Cerebellar cortex (tissue), 1 donor: ENCODE measurements at places on chromosomes 2 and 18.

DNA sequence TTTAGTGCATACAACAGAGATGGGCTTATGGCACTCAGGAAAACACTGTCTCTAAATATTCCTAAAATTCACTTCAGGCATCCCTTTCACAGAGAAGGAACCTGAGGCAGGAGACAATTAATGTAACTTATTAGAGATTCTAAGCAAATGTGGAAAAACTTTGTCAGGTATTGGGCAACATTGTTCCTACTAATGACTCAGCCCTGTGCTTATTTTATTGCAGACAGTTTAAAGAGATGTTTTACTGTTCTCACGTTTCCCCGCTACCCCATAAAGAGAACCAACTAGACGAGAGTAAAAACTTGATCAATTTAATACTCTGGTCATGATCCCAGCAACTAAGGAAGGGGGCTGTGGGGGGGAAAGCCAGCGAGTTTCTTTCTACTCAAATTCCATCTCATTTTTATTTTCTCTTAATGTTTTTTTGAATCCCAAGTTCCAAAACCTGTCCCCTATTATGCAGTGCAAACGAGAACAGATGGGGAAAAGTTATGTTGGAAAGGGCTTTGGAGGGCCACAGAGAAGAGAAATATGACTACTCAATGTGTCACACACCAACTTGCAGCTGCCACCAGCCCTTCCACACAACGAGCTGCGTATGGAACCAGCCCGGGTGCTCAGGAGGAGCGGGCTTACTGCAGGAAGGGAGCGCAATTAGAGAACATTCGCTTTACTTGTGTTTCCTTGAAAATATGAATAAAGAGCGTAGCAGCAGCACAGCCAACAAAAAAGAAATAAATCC is 18.7 kb upstream of the ACVR1 start:
- DNase-seq: no peak

GRCh38 chr2:202032846-202033316 is 774 bp upstream of the FZD7 start:
- no peak for DNase-seq

GRCh38 chr2:71944806-71945602 is 202.7 kb downstream of the CYP26B1 start:
- no peak for DNase-seq

DNA sequence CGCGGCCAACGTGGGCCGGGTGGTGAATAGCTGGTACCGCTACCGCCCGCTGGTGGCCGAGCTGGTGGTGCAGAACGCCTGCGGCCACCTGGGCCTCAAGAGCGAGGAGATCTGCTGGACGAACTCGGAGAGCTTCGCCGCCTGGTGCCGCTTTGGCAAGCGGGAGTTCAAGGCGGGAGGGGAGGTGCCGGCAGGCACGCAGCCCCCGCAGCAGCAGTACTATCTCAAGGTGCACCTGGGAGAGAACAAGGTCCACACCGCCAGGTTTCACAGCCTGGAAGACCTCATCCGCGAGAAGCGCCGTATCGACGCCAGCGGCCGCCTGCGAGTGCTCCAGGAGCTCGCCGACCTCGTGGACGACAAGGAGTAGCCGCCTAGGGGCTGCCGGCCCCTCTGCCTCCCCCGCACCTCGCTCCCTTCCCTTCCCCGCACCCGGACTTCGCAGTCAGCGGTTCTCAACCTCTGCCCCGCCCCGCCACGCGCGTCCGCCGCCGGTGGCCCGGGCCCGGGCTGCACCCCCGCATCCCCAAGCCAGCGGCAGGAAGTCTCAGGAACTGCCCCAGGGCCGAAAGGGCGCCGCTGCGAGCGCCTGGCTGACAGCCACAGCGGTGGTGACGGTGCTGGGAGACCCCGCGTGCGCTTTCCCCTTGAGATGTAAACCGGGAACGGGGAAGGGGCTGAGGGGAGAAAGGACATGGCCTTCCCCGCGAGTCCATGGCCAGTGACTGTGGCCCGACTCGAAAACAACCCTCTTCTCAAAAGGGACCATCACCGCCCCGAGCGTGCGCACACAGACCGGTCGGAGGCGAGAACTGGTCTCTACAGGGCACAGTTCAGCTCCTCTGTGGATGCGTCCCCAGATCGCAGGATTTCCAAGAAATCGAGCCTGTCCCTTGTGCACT is 2.2 kb downstream of the LRATD1 start:
- peak; percentile 8 for DNase-seq

- no peak for DNase-seq
Measured at GRCh38 chr2:149544692-149545091, 42.9 kb downstream of the MMADHC start.

DNA sequence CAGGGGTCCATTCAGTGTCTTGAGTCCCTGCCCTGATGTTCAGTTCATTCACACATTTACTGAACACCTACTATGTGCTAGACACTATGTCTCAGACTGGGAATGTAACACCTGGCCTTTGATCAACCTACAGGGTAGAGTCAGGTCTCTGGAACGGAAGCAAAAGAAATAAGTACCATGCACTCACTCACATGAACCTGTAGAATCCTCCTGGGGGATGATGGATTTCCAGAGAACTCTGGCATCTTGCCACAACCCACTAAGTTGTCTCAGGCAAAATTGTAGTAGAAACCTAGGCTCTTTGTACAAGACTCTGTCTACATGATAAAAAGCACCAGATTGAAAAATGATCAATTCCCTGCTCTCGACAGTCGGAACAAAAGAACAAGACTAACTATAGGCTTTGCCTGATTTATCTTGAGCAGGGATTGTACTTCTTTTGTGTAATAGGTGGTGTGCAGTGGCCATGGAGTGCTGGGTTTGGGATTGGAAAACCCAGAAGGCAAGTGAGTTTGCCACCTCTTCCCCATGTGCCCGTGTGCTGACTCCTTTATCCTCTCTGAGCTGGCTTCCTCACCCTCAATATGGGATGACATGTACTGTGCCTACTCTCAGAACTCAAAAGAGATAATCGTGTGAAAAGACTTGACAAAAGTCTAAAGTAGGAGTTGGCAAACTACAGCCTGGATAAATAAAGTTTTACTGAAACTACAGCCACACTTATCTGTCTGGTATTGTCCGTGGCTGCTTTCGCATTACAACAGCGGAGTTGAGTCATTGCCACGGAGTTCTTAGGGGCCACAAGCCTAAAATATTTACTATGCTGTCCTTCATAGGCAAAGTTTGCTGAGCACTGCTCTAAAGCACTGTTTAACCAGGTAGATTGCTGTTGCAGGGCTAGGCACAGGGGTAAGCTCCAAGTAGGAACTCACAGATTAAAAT is 4.4 kb downstream of the CAPN14 start:
- DNase-seq: no peak

DNA sequence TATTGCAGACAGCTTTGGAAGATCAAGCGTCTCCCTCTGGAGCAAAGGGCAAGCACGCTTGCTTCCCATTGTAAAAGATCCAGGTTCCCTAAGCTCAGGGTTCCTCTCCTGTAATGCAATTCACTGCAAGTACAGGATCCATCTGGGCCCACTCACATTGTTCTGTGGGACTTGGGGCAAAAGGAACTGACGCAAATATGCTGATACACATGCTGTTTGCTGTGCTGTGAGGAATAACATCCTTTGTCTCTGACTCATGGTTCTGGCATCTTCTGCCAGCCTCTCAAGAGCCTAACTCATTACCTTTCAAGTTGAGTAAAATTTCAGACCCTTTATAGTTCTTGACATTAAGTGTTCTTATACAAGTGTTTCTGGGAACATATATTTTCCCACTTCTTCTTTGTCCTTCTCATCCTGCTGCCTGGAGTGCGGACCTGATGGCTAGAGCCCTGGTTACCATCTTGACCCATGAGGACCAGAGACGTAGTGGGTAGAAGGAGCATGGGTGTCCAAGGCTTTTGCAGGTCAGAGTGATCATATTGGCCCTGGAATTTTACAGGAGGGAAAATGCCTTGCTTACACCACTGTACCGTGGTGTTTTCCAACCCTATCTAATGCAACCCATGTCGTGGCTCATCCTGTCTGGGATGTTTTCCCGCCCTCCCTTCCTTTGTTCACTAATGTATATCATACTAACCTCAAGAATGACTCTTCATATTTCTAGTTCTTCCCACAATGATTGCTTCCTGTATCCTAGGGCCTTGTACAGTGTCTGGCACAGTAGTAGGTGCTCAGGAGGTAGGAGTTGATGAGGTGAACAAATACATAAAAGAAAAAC is 145.7 kb upstream of the GLI2 start:
- DNase-seq: no peak

DNA sequence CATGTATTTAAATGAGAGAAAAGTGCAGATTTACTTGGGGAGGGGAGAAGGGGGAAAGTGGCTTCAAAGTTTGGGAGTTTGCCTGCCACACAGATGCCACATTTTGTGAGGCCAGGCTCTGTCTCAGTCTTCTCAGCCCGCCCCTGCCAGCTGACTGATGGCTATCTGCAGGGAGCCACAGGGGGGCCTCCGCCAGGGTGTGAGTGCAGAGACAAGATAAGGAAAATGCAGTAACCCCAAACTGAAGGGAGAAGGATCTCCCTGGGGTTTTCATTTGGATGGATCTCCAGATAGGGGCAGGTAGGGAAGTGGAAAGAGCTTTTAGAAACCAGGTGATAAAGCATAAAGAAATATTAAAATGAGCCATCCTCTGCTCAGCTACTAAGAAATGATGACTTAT is 128.8 kb downstream of the ZNF521 start:
- no peak for DNase-seq

DNA sequence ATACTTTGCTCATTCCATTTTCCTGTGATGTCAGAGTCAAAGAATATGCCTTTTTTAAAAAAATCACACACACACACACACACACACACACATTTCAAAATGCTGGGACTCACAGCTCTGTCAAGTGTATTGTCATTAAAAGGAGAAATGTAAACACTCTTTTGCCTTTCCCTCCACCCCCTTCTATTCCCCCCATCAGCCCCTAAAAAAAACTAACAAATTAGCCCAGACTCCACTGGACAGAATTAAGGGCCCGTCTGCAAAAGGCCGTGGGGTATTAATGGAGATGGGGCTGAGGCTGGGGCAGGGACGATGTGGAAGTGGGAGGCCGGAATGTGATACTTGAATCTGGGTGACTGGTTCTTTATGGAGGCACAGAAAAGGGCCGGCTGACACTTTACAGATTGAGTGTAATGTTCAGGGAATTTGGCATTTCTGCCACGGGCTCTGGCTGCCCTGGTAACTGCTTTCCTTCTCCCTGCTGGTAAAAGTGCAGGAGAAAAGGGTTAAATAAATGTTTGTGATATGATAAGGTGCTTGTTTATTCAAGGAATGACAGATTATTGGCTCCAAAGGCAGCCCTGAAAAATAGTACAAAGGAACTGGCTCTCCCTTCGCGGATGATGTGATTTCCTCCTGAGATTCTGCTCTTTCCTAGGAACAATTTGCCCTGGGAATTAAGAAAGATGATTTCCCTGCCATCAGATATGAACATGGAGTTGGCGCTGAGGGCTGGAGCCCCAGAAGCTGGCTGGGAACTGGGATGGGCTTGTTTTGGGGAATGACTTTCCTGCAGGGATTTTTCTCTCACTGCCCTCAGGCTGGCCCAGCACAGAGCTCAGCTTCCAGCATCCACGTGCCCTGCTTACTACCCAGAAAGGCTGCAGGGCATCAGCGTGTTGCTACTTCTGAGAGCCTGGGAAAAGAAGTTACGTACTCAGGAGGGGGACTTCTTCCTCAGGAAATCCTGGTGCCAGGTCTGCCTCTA is 52.8 kb upstream of the CTAGE1 start:
- no peak for DNase-seq

GRCh38 chr2:54725343-54726099 is 2.1 kb downstream of the EML6 start:
- DNase-seq: peak; percentile 58

DNA sequence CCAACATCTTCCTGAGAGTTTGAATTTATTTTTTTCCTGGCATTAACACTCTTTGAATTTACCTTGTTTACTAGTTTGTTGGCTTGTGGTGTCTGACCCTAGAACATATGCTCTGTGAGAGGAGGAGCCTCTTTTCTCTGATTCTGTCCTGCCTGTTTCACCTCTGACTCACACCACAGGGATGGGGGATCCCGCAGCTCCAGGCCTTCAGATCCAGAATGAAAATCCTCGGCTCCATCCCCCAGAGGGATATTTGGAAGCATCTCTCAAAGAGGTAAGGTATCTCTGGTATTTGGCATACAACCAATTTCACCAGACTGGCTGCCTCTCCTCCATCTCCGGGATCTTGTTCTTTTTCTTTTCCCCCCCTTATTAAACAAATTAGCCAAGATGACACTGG is 104.7 kb downstream of the GPR39 start:
- no peak for DNase-seq

GRCh38 chr2:32901313-32901712 is 45.4 kb upstream of the LTBP1 start:
- no peak for DNase-seq

DNA sequence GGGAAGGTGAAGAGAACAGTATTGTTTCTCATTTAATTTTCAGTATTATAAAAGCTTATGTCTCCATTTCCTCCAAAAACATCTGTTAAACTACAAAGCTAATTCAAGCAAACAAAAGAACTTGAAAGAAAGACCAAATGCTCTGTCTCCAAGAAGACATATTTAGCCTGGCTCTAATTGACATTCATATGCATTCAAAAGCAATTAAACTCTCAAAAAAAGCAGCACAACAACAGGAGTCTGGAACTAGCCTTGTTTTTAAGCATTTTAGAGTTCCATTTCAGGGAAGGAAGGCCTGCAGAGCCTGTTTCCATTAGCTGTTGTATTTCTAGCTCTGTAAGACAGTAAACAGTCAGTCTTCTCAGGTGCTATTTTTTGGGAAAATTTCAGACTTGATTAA is 447.9 kb downstream of the TDRD15 start:
- DNase-seq: no peak

DNA sequence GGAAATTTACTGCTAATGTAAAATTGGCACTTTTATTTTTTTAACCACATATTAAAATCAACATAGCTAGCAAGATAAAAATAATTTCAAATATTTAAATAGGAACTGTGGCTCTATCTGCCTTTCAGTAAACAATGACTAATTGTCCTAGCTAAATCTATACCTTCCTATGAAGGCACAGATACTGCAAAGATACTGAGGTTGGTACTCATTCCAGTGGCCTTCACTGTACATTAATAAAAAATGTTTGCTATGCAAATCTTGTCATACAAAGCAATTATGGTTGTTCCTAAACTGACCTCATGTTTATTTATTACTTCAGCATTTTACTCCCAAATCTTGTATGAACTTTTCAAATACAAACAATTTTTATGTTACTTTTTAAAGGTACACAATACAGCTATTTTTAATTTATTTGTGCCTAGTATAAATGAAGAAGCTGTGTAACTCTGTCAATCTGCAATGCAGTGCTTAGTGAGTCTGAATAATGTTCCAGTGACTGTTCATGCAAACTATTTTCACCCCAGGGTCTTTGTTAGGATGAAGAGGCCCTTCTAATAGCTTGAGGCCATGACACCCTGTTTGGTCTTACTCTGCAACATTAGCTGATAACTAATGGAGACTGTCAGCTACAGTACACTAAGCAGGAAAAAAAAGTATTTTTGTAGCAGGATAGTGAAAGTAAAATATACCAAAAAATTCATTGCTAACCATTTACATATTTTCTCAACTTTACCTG is 9.3 kb upstream of the ERBB4 start:
- DNase-seq: no peak

GRCh38 chr2:2039826-2040225 is 291.2 kb downstream of the MYT1L start:
- no peak for DNase-seq

GRCh38 chr2:62335612-62336011 is 139.7 kb downstream of the B3GNT2 start:
- DNase-seq: no peak

- DNase-seq: peak; percentile 59
Measured at GRCh38 chr2:2845806-2846315, 514.8 kb upstream of the MYT1L start.
